ENCODE measurements at places on chromosomes 4 and X. TPM values are rescaled to one million over a fixed set of nuclear protein-coding genes. Genes with fewer than 3 reads are reported as not detected.

The PHEX gene
- total RNA-seq: 0.88 TPM

The BCORL1 gene
- total RNA-seq: 1.4 TPM

DNA sequence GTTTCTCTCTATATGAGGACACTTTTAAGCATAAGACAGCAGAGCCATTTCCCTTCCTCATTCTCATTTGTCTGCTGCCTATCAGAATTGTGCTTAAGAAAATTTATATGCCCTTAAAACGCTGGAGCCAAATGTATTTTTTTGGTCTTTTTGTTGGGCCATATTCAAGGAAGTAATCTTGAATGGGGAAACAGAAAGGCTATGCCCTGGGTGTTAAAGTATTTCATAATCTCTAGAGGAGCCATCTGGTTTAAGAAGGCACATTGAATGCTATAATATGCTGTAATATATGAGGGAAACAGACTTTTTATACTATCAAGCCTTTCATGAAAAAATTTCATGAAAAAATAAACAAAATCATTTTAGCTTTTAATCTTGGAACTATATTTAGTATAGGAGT lies 4.3 kb downstream of the DMD start:
- no peaks in the 10 kb centered on the region for H3K4me1 ChIP-seq
- no peak overlapping the region for H3K27ac ChIP-seq
- H3K4me3 ChIP-seq: no peak overlapping the region
- H3K27me3 ChIP-seq: no peaks in the 10 kb centered on the region

GRCh38 chr4:185836241-185837084 lies 24.5 kb upstream of the SORBS2 start:
- peak; percentile 34 for DNase-seq
- H3K27me3 ChIP-seq: no peaks in the 10 kb centered on the region
- no peak overlapping the region for H3K27ac ChIP-seq
- H3K4me3 ChIP-seq: no peak overlapping the region
- H3K4me1 ChIP-seq: peaks cover 32% of the 10 kb centered on the region

GRCh38 chr4:5526080-5526846 lies 182.1 kb downstream of the EVC2 start:
- H3K36me3 ChIP-seq: peaks cover 3% of the 10 kb centered on the region
- no peak overlapping the region for H3K27ac ChIP-seq
- H3K4me3 ChIP-seq: no peak overlapping the region
- DNase-seq: no peak
- peaks cover 12% of the 10 kb centered on the region for H3K4me1 ChIP-seq

DNA sequence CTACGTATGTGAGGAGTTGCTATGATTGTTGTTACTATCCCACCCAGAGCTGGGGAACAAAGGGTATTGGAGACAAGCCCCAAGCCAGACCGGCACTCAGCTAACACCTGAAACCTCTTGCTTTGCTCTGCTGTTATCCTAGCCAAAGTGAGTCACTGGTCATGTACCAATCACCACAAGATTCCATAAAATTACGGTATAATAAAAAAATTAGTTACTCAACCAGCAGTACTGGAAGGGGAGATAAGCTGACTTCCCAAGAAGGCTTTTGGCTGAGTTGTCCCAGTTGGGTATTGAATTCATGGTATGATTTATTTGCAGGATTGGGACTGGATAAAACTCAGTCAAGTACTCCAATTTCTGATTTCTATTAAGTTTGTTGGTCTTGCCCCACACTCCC lies 5.3 kb downstream of the EDA2R start:
- no peak overlapping the region for H3K4me3 ChIP-seq
- peak overlapping the region; percentile 64 for H3K27ac ChIP-seq
- no peaks in the 10 kb centered on the region for H3K27me3 ChIP-seq
- no peaks in the 10 kb centered on the region for H3K36me3 ChIP-seq

DNA sequence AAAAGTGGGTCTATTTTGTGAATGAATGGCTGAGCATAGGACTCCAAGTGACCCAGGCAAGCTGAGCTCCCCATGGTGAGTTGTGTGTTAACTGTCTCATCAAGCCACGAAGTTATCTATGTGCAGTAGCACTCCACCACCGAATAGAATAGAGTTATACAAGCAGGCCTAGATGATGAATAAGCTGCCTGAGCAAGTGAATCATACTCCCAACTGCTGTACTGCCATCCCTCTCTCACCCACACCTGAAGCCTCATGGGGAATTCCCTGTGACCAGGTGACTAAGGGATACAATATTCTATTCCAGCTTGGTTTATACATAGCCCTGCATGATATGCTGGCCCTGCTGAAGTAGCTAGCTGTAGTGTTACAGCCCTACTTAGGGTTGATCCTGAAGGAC lies 38.7 kb downstream of the KDM5C start:
- peaks cover 19% of the 10 kb centered on the region for H3K4me1 ChIP-seq
- no peak for DNase-seq
- H3K27ac ChIP-seq: no peak overlapping the region
- H3K27me3 ChIP-seq: no peaks in the 10 kb centered on the region

The F8A2 gene
- not detected for total RNA-seq

The DUSP9 gene
- under 0.01 TPM for total RNA-seq

- no peaks in the 10 kb centered on the region for H3K27me3 ChIP-seq
- H3K4me3 ChIP-seq: no peak overlapping the region
Observed at GRCh38 chrX:84118315-84118714, 69.7 kb downstream of the RPS6KA6 start.

The FAM184B gene
- under 0.01 TPM for total RNA-seq

- H3K36me3 ChIP-seq: no peaks in the 10 kb centered on the region
- DNase-seq: no peak
- no peak overlapping the region for H3K4me3 ChIP-seq
- no peaks in the 10 kb centered on the region for H3K4me1 ChIP-seq
- no peak overlapping the region for H3K27ac ChIP-seq
Observed at GRCh38 chrX:133994576-133994975, 9.2 kb upstream of the GPC3 start.

GRCh38 chr4:146417822-146418221 lies 103.9 kb downstream of the SLC10A7 start:
- no peaks in the 10 kb centered on the region for H3K36me3 ChIP-seq
- no peaks in the 10 kb centered on the region for H3K4me1 ChIP-seq
- H3K27ac ChIP-seq: no peak overlapping the region
- H3K27me3 ChIP-seq: no peaks in the 10 kb centered on the region
- no peak for DNase-seq

The CT45A2 gene
- total RNA-seq: not detected

The RELL1 gene
- 64.5 TPM for total RNA-seq

- H3K4me3 ChIP-seq: no peak overlapping the region
- no peaks in the 10 kb centered on the region for H3K36me3 ChIP-seq
- DNase-seq: no peak
- H3K27me3 ChIP-seq: no peaks in the 10 kb centered on the region
- peak overlapping the region; percentile 63 for H3K27ac ChIP-seq
Observed at GRCh38 chr4:4792466-4792865, 67.0 kb upstream of the MSX1 start.

Data from osteoblast (primary cell).